ENCODE measurements at places on chromosomes 3 and 15.

- DNase-seq, result peak; percentile 41
Measured at GRCh38 chr3:128559486-128560225, 66.7 kb upstream of the GATA2 start.

- DNase-seq, result no peak
Measured at GRCh38 chr15:25236861-25237155, 202.0 kb downstream of the UBE3A start.

- no peak for DNase-seq
Measured at GRCh38 chr3:54822206-54822605, 105.7 kb downstream of the LRTM1 start.

DNA sequence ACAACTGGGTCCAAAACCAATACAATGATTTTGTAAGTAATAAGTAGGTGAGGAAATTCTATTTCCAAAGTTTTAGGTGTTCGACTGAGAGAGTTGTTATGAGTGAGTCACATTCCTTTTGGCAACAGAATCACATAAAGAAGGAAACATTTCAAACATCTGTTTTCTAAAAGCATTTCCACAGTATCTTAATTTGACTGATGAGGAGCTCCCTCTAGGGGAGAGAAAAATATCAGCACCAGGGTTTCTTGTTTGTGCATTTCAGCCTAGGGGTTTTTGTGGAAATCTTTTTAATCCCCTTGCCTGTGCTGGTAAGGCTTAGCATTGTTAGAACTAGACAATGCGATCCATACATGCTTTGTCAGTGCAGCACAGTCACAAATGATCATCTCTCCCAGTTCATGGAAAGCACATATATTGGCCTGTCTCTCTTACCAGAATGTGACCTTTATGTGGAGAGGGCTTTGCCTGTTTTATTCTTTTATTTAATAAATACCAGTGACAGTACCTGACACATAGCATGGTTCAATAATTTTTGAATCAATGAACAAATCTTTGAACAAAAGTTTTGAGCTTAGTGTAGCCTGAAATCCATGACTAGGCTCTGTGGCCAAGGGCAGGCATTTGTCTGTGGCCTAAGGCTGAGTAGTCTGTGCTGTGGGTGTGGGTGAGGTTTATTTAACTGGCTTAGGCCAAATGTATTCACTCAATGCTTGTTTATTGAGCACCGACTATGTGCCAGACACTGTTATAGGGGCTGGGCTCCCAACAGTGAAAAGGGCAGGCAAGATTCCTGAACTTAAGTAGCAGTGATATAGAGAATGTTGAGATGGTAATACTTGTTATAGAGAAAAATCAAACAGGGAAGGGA, 21.1 kb upstream of the IQCF6 start:
- peak; percentile 69 for DNase-seq

DNA sequence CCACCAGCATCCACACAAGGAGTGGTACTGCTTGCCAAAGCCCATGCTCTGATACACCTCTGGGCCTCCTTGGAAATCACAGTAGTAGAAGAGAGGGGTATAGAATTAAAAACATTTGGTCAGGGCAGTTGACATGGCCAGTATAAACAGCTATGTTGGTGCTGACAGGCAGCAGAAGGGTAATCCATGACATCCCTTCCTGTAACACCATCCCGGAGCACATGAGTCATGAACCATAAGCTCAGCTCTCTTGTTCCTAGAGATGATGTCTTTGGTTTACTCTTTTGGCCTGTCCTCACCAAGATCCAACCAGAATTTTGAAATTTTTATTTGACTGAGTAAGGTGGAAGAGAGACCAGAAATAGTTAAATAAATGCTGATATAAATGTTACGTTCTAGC, 132.6 kb upstream of the CTDSPL start:
- no peak for DNase-seq

- DNase-seq, result no peak
Measured at GRCh38 chr3:191627064-191627463, 166.1 kb downstream of the PYDC2 start.

DNA sequence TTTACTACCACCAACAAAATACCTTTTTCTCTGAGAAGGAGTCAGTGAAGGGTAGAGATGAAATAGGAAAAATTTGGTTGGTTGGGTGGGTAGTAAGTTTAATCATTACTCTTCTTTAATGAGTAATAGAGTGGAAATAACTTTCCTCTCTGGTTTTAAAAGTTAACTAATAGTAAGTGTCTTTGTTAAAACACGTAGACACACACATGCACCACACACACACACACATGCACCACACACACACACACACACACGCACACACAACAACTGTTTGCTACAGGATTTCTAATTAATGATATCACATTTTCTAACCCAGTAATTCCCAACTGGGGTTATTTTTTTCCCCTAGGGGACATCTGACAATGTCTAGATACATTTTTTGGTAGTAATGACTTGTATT, 84.1 kb downstream of the CHL1 start:
- no peak for DNase-seq

DNA sequence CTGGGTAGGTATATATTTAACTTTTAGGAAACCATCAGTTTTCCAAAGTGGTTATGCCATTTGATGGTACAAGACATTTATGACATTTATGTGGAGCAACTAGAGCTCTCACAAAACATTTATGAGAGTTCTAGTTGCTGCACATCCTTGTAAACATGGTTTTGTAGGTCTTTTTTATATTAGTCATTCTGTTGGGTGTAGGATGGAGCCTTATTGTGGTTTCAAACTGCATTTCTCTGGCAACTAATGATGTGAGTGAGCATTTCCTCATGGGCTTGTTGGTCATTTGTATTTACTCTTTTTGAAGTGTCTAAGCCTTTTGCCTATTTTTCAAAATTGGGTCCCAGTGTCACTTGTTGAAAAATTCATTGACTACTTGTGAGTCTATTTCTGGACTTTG, 45.7 kb upstream of the MGLL start:
- no peak for DNase-seq

DNA sequence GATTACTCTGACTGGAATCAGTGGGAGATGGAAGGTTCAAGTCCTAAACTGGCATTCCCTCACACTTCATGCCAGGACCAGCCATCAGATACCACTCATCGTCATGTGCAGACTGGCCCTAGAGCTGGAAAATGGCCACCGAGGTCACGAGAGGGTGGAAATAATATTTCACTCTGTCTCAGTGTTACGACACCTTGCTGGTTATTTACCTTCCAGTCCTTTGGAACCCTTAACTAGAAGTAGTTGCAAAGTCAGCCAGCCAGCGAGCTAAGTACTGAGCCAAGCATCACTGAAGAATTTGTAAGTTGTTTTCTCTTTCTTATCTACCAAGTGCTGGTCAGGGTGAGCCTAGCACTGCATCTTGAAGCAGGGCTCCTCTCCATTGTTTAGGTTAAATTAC, 309.9 kb upstream of the RASGRP1 start:
- peak; percentile 94 for DNase-seq

- DNase-seq, result no peak
Measured at GRCh38 chr3:71135373-71136088, 448.0 kb downstream of the FOXP1 start.

- no peak for DNase-seq
Measured at GRCh38 chr3:32996048-32996754, 44.8 kb downstream of the CCR4 start.

- no peak for DNase-seq
Measured at GRCh38 chr15:75867449-75867848, 24.2 kb downstream of the UBE2Q2 start.

DNA sequence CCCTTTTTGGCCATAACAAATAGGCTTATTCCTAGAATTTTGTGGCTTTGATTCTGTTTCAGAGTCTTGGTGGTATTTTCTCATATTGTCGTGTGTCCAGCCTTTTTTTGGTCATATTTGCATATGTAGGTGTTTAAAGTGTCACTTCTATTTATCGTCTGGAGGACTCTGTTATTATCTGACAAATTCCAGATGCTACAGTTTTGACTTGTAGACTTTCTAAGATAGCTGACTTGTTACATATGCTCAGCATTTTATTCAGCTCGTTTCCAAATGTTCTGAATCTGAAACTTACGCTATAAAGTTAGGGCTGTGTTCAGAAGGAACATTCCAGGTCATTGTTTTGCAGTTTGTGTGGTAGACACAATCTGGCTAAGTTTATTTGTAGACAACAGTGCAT, 1.9 kb downstream of the PPP4R2 start:
- DNase-seq, result no peak

GRCh38 chr15:82315519-82316246, 33.6 kb downstream of the GOLGA6L10 start:
- DNase-seq, result no peak

GRCh38 chr3:113339616-113340244, 101.6 kb downstream of the CFAP44 start:
- DNase-seq, result no peak

GRCh38 chr3:101827211-101828174, 21.8 kb upstream of the NFKBIZ start:
- no peak for DNase-seq

- DNase-seq, result no peak
Measured at GRCh38 chr3:26106228-26106627, 316.3 kb downstream of the OXSM start.

DNA sequence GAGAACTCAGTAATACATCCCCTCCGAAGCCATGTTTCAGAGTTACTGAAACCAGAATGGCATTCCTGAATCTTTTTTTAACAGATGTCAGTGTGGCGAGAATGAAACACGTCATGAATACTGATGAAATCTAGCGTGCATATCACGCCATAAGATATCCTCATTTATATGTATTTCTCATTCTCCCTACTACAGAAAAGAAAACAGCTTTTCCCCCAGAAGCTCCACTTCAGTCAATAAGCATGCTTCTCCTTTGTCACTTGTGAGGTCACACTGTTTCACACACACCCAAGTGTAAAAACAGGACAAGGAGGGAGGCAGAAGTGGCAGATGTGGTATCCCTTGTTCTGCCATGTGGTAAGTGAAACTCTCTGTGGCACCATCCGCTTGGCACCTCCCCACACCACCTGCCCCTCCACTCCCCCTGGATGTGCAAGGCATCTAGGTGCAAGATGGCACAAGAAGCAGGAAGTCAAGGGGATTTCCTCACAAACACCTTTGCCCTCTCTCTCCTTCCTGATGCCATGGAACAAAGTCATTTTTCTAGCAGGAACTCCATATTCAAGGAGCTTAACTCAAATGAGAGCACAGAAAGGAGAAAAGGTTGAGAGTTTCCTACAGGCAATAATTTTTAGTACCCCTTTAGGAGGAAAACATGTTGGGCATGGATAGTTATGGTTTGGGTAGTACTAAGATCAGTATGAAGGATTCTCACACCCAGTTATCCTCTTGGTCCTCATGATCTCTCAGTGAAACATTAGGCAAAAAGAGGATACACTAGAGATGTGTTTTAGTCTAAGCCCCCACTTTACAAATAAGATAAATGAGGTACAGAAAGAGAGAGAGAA, 47.5 kb upstream of the FRMD4B start:
- no peak for DNase-seq

- DNase-seq, result no peak
Measured at GRCh38 chr3:180870008-180870699, 42.3 kb upstream of the FXR1 start.

GRCh38 chr3:174547801-174548435, 311.2 kb upstream of the NAALADL2 start:
- no peak for DNase-seq
